ENCODE measurements at places on chromosomes 3 and 15. TPM values are rescaled to one million over a fixed set of nuclear protein-coding genes. Genes with fewer than 3 reads are reported as not detected.

GRCh38 chr3:132879656-132880055 is 157.4 kb upstream of the NPHP3 start:
- no peak for DNase-seq

SH2D7 gene
- 7.7 TPM for total RNA-seq

TIMP4 gene
- 22.3 TPM for total RNA-seq

- no peak for DNase-seq
Observed at GRCh38 chr3:58938057-58938456, 111.8 kb downstream of the CFAP20DC start.

- no peak for DNase-seq
Observed at GRCh38 chr3:36827133-36827532, 62.8 kb upstream of the DCLK3 start.

DNA sequence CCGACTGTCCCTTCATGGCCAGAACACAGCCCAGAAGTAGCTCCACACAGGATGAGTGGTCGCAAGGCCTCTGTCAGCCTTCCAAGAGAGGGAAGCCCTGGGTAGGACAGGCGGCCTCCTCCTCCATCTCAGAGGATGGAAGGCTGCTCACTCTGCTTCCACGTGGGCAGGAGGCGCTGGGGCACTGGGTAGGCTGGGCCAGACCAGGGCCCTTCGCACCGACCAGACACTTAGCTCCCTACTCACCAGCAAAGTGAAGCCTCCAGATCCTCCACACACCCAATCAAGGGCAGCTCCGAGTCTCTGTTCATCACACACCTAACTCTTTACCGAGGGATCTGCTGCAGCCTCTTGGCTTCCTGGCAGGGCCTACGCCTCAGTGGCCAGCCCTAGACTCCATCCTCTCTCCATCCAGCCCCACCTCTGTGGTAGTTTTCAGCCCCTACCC is 24.3 kb upstream of the PLXNA1 start:
- DNase-seq = peak; percentile 29

DNA sequence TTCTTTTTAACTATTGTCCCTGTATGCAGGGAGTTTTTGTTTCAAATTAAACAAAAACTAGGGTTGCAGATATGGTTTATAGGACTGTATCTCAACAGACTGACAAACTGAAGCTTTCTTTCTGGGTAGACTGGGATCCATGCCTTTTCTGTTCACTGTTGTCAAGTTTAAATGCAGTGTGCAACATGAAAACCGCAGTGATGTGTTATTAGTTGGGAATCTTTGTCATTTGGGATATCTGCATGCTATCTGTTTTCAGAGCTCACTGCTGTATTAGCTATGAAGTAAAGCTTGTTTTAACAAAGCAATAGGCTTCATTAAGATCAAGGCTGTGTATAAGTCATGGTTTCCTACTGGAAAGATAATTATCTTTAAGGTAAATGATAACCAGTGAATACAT is 21.4 kb upstream of the MCF2L2 start:
- no peak for DNase-seq

DNA sequence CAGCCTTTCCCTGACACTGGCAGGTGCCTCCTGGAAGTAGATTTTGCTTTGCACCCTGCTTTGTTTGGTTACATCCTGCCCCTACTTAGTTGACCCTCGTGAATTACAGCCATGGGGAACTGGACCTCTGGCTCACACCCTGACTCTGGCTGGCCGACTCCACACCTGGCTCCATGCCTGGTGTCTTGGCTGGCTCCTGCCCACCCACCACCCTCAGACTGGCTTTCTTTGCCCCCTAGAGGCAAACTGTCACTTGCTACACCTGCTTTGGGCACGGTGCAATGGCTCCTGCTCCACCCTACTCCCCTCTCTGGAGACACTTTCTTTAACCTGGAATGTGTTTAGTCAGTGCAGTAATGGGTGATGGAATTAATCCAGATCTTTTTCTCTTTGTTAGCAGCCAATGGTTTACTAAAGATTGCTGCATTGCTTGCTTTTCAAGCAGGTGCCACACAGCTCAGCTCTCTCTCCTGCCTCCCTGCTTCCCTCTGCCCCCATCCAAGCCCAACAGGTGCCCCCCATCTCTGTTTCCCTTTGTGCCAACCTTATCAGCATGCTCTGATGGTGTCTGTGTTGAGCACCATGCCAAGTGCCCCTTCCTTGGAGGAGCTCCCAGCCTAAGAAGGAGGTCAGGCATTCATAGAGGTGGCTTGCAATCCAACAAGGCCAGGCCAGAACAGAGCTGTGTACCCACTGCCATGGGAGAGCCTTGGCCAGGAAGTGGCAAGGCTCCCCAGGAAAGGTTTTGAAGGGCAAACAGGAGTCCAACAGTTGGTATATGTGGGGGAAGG is 38.4 kb downstream of the RASGRF1 start:
- DNase-seq = no peak

LRRN1 gene
- total RNA-seq = 3.6 TPM

GRCh38 chr15:86347245-86347644 is 267.6 kb downstream of the AGBL1 start:
- no peak for DNase-seq

DNA sequence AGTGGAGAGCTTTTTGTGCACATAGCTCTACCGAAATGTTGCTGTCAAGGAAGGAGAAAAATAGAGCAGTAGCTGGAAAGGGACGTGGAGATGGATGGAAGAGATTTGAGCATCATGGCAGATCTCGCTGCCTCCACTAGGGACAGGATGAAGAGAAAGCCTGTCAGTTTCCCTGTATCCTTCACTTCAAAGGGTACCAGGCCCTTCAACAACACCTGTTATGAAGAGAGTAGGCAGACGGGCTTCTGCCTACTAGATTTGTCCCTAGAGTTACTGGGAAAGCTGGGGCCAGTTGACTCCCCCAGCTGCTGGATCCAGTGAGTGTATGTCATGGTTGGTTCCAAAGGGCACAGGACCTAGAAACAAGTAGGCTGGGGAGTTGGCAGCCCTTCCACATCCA is 150.8 kb downstream of the TLE3 start:
- DNase-seq = no peak

- DNase-seq = no peak
Observed at GRCh38 chr3:123790254-123791072, 93.7 kb downstream of the MYLK start.

TERB2 gene
- total RNA-seq = not detected

GRCh38 chr3:88810455-88810854 is 297.0 kb upstream of the EPHA3 start:
- no peak for DNase-seq

DNA sequence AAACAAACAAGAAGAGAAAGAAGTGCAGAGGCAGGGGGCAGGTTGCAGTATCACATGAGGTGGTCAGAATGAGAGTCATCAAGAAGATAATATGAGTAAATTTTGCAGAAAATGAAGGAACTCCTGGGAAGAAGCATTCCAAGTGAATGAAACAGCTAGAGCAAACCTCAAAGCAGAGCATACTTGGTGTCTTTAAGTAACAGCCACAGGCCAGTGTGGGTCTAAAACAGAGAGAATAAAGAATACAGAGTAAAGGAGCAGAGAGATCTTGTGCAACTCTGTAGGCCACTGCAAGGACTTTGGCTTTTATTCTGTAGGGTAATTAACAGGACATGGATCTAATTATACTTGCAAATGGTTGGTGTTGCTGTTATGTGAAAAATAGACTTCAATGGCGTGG is 81.3 kb downstream of the STAC start:
- DNase-seq = no peak

Data from Peyer's patch (tissue), 4 donors.